ENCODE measurements at places on chromosomes 1 and 21.
A peak's percentile ranks its signal among the peaks of the same experiment; 100 is the strongest.

DNA sequence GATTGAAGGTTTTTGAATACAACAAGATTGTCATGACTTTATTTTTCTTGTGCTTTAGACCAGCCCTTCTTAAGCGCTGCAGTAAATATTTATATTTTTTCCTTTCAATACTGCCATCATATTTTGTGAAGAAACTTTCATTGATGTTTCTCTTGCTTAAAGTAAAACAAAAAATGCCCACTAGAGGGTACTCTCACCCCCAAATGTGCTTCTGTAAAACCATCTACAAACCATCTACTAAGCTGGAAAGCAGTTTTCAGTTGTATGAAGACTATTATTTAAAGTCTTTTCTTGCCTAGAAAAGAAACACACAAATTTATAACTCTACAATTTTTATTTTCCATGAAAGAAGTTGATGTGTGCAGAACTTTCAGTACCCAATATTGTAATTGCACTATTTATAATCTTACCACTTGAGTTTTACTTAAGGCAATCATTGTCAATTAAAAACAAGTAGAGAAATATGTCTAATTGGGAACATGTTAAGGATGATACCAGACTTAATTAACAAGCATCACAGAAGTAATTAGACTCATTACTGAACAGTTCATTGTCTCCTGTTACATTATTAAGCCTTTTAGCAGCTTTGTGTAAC lies 10.7 kb downstream of the LEPR start:
- no peak for DNase-seq

GRCh38 chr1:44831516-44831915 lies 11.5 kb downstream of the PTCH2 start:
- no peak for DNase-seq

DNA sequence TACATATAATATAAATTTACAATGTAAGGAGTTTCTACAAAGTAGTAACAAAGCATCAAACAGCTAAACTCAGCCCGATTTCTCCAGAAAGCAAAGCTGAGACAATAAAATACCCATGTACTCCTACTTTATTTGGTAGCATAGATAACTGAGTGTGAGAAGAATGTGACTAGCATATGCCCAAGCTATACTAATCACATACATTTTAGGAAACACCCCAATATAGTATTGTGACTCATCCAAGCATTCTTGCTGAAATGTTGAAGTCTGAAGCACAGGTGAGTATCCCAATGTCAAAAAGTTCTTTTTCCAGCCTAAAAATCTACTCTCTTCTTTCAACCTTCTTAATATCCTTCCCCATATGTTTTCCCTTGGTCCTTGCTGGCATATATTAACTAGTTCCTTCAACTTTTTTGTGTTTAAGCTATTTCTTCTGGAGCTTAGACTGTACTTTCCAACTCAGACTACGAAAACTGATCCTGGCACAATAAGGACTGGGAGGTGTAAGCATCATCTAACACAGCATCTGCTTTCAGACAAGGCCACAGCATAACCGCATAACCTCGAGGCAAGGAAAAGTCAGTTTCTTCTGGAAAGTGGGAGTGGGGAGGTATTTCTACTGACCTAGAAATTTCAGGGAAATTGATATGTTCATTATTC lies 163.0 kb upstream of the RNPC3 start:
- no peak for DNase-seq

GRCh38 chr1:60747353-60747752 lies 335.0 kb upstream of the NFIA start:
- DNase-seq = no peak

DNA sequence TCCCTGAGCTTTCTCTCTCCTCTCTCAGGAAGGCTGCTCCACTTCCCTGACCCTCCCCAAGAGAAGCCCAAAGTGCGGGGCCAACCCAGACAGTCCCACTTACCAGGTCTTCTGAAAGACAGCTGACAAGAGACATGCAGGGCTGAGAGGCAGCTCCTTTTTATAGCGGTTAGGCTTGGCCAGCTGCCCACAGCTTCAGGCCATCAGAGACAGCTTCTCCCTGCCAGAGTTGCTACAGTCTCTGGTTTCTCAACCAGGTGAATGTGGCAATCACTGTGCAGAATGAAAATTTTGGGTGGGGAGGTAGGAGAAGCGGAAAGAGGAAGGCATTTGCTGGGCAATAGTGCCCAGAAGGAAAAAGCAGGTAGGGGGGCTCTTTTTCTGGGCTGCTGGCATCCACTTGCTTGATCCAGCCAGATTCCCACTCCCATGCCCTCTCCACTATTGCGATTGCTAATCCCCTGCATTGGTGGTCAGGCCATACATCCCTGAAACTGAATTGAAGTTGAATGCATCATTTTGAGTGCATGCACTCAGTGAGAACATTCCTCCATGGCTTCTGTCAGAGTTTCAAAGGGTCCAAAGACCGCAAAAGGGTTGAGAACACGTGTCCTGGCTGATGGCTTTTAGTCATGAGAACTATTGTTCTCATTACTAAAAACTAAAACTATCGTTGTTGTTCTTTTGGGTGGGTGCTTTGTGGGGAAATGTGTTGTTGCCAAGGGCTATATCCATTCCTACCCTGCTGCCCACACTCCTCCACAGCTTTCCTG lies at the start of gene S100A8:
S100A8 (minus strand) TSS at position 136 of the 773 bp plus-strand sequence. CDS start 538 bp downstream, outside the sequence.
- no peak for DNase-seq

- DNase-seq = no peak
These were observed 4.9 kb upstream of the EPS15 start for GRCh38 chr1:51523931-51524330.

DNA sequence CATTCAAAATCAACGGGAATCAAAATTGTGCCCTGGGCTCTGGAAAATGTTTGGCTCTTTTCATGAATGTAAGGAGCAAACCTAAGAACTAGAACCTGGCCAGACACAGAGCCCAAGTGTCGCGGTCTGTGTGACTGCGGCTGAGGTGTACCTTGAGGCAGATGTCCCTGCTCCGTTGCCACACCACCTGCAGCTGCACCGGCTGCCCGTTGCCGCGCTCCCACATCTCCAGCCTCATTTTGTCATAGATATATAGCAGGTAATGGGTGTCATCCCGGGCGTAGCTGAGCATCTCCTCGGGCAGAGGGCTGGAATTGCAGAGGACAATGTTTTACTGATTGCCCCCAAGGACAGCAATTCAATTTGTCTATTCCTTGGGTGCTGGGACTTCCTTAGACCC lies 18.7 kb downstream of the EXOSC10 start:
- DNase-seq = no peak

DNA sequence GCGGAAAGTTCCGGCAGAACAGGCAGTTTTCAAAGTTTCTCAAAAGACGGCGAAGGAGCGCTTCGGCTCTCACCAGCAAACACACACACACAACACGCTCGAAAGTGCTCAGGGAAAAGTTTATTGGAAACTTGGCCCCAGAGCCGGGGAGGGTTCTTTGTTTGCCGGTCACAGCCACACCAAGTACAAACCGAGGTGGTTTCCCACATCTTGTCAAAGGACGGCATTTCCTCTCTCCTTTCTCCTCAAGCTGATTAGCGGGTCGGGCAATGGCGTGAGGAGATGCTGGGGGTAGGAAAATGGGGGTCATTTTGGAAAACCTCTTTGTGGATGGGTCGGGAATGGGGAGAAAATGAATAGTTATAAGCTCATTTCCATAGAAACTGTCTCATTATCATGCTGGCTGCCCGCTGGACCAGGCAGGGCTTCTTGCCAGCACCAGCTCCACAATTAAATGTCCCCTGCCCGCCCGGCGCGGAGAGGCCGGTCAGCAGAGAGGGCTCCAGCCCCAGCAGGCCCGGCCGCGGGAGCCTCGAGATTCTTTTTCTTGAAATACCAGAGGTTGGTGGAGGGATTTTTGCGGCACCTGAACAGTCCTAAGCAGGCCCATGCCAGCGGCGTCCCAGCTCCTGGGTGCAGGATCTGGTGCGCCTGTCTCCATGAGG lies 92.3 kb downstream of the PRDM16 start:
- no peak for DNase-seq

DNA sequence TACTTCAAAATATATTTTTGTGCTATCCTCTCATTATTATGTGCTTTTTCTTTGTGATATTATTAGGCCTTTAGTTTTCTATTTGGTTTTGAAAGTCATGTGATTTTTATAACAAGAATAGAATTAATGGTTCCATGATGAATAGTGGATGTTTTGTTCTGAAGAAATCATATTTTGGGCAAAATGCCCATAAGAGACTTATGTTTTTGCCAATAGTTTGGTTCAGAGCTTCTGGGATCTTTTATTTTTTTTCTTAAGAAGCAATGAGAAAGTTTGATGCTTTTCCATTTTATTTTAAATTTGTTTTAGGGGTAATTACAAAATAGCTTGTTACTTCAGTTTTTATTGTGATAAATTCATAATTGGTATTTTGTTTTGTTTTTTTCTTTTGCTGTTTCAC lies 49.8 kb downstream of the LYPLAL1 start:
- no peak for DNase-seq

DNA sequence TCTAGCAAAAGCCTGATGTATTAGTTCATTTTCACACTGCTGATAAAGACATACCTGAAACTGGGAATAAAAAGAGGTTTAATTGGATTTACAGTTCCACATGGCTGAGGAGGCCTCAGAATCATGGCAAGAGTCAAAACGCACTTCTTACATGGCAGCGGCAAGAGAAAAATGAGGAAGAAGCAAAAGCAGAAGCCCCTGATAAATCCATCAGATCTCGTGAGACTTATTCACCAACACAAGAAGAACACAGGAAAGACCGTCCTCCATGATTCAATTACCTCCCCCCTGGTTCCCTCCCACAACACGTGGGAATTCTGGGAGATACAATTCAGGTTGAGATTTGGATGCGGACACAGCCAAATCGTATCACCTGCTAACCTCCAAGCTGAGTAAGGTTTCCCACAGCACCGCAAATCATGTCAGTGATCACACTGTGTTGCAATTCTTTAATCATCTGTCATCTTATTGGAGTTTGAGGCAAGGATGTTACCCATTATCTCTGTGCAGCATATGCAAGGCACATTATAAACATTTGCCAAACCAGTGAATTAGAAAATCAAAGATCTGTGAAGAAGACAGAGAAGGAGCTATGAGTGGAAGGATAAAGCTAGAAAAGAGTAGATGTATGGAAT lies 128.5 kb downstream of the ZNF281 start:
- DNase-seq = no peak

DNA sequence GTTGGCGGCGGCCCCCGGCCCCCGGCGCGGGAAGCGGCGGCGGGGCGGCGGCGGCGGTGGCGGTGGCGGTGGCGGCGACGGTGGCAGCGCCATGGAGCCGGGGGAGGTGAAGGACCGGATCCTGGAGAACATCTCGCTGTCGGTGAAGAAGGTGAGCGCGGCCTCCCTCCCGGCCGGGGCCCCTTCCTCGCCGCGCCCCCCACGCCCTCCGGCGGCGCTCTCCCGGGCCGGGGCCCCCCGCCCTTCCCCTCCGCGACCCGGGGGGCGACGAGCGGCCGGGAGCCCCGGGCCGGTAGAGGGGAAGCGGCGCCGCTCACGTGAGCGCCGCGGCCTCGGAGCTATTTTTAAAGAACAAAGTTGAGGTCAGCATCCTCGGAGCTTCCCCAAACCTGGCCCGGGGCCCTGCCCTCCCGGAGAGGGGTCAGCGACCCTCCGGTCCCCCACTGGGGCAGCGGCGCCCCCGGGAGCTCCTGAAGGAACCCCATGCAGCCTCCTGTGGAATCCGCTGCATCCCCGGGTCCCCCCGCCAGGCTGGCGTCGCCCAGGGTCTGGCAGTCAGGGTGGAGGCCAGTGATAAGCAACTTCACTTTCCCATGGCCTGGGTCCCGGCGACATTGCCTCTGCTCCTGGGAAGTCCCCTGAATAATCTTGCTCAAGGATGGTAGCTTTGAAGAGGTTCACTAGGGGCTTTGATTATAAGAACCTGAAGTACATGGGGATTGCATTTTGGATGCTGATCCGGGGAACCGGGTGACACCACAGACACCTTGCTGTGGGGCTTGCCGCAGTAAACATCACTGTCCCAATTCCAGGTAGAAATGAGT lies 560 bp downstream of the PLEKHM2 start:
- DNase-seq = peak; percentile 38

- no peak for DNase-seq
These were observed 16.7 kb downstream of the FRRS1 start for GRCh38 chr1:99749504-99750347.

DNA sequence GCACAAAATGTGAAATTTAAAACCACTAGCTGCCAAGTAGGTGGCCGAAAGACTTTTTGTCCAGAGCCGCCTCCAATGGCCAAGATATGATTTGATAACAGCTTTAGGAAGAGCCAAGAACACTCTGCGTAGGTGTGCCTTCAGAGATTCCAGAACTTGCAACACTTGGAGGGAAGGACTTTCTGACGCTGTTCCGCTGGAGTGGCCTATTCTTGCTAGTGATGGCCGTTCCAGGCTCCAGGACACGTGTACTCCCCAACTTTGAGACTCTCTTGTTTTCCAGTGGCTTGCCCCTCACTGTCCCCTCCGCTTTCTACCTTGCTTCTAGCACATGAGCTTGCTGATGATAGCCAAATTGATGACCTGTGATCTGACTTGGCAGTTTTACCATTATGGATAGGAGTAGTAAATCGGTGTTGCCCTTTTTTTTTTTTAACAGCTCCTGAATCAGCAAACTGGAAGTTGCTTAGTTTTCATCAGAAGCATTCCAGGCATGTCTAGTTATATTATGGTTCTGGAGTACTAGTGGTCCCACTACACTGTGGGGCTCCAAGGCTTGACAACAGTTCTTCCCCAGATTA lies 1.0 kb downstream of the PRDX6 start:
- peak; percentile 53 for DNase-seq

- DNase-seq = peak; percentile 9
These were observed 2.0 kb upstream of the RCC2 start for GRCh38 chr1:17441265-17441992.

DNA sequence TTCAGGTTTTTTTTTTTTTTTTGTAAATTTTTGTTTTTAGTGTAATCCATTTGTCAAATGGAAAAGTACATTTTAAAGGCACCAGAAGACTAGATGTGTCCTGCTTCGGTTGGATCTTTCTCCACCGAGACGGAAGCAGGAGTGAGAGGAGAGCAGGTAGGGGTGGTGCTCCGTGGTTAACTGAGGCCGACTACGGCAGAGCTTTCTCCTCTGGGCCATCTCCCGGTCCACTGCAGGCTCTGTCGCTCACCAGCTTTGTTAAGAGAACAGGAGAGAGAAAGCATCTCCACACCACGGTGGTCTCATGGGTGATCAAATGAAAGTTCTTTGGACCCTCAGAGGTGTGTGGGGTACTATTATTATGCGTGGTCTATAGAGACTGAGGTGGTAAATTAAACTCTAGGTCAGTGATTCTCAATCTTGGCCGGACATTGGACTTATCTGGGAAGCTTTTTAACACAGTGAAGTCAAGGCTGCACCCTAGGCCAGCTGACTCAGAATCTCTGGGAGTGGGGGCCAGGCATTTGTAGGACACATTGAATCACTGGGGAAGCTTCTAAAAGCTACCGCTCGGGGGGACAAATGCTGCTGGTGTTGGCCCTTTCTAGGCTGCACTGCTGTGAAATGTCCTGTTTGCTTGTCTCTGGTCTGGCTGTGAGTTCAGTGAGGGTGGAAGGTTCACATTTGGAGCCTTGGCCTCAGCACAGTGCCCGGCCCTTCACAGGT lies 25.0 kb downstream of the ABCA4 start:
- DNase-seq = no peak

DNA sequence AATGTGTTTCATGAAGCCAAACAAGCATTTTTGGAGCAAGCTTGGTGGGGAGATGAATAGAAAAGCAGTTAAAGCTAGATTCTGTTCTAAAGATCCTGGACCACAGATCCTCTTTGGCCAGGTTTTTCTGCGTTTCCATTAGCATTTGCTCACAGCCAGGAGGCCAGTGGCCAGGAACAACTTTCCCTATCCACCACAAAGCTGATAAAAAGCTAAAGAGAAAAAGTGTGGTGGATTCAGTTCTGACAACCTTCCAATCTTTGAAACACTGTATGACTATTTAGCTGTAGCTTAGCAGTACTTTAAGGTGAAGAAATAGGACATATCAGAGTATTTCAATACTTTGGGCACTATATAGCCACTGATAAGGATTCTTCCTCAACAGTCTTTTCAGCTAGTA lies 3.0 kb upstream of the NEK7 start:
- no peak for DNase-seq

Data from pancreas (tissue), 10 donors.